ENCODE measurements at places on chromosomes 1 and 21.
A peak's percentile ranks its signal among the peaks of the same experiment; 100 is the strongest.

GRCh38 chr1:37946703-37947360 lies at the start of gene INPP5B:
TSS of gene INPP5B (minus strand) at chr1:37947053. CDS start at chr1:37946308, 745 bp downstream.
- no peak for DNase-seq

GRCh38 chr1:2427976-2428375 lies 15.6 kb upstream of the PEX10 start:
- no peak for DNase-seq

- DNase-seq, result no peak
Observed at GRCh38 chr1:176963181-176963580, 201.3 kb downstream of the ASTN1 start.

- no peak for DNase-seq
Observed at GRCh38 chr1:235923466-235924021, 56.8 kb upstream of the LYST start.

DNA sequence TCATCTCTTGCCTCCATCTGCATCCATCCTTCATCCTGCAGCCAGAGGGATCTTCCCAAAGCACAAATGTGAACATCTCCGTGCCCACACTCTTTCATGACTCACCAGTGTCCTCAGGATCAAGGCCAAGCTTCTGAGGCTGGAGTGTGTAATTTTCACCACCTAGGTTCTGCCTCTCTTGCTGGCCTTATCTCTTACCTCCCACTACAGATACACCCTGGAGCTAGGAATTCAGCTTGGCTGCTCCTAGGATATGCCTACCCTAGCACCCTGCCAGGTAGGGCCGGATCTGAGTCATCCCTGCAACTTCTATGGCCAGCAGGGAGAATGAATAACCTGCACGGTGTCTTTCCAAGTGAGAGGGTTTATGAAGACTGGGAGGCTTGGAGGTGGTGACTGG lies 208.7 kb upstream of the CSF3R start:
- DNase-seq, result no peak

GRCh38 chr1:183845681-183846080 lies 40.8 kb downstream of the RGL1 start:
- DNase-seq, result no peak

DNA sequence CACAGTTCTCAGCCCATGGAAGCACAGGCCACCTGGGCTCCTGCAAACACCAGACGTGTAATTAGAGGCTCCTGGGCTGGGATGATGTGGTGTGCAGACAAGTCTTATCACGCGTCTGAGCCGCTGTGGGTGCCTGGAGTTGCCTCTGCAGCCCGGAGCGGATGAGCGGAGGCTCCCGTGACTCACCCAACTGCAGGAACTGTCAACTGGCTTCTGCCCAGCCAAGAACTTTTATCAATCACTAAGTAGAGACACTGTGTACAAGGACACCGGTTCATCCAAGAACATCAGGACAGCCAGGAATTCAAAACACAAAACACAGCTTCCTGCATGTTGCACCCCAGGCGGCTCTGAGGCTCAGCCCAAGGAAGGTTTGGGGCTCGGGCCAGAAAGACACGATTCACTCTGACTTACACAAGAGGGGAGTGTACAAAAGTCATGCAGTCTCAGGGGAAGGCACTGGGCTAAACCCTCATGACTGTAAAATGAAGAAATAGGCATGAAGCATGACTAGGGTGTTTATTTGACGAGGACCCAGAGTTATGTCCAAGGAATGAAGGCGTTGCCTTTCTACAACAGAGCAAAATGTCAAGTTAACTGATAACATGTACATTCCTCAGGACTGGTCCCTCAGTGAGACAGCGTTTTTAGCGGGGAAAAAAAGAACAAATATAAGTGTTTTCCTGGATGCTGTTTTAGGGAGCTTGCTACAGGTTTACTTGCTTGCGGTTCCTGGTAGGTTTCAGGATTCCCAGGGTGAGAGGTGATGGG lies 21.1 kb downstream of the ERRFI1 start:
- peak; percentile 97 for DNase-seq

GRCh38 chr1:221908573-221908972 lies 166.7 kb upstream of the DUSP10 start:
- DNase-seq, result no peak

DNA sequence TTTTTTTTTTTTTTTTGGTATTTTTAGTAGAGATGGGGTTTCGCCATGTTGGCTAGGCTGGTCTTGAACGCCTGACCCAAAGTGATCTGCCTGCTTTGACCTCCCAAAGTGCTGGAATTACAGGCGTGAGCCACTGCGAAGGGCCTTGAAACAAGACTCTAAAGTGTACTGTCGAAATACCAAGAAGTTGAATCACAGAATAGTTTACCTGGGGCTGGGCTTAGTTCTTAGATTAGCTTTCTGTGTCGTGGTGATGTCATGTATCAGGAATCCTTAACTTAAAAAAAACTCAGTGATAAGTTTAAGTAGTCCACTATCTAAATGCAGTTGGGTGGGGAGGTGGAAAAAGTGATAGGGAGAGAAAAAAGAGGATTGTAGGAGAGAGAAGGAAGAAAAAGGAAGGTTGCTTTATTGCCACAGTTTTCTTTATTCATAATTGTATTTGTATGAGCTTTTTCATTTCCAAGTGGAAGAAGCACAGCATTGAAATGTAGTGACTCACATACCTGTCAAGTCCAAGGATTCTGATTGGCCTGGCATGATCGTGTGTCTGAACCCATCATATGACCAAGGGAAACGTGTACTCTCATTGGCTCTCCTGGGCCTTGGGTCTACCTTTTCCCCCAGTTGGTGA lies 13.4 kb downstream of the ITSN1 start:
- peak; percentile 97 for DNase-seq

Measured in HS-5 (cell line).